ENCODE measurements at places on chromosomes 16 and 17. TPM values are rescaled to one million over a fixed set of nuclear protein-coding genes. Genes with fewer than 3 reads are reported as not detected.

The MRPL12 gene
- total RNA-seq = 135 TPM

The CALB2 gene
- total RNA-seq = 2.6 TPM

The FAM20A gene
- 3.1 TPM for total RNA-seq

GRCh38 chr16:75550211-75550662 lies 5.8 kb downstream of the TMEM231 start:
- H3K4me1 ChIP-seq = no peaks in the 10 kb centered on the region
- H3K27me3 ChIP-seq = no peaks in the 10 kb centered on the region
- H3K4me3 ChIP-seq = peak overlapping the region; percentile 36

DNA sequence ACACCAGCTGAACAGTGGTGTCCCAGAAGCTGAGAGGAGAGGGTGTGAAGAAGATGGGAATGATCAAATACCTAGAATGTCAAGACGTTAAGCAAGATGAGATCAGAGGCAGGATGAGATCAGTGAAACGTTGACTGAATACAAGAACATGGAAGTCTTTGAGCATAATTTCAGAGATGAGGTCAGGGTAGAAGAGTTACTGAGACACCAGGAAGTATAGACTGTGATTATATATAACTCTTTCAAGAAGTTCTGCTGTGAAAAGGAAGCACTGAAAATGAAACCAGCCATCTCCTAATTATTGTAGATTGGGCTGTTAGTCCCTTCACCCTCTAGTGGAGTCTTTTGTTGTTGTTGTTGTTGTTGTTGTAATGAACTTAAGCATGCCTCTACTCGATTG lies 9.1 kb downstream of the SHCBP1 start:
- no peaks in the 10 kb centered on the region for H3K27me3 ChIP-seq
- DNase-seq = no peak
- H3K27ac ChIP-seq = no peak overlapping the region
- no peak overlapping the region for H3K4me3 ChIP-seq
- H3K4me1 ChIP-seq = no peaks in the 10 kb centered on the region

Data from heart right ventricle (tissue), 16 donors.